ENCODE measurements at places on chromosomes 7 and 10. TPM values are rescaled to one million over a fixed set of nuclear protein-coding genes. Genes with fewer than 3 reads are reported as not detected.

GRCh38 chr7:95253986-95254385, 70.3 kb downstream of the PON1 start:
- DNase-seq: no peak

DNA sequence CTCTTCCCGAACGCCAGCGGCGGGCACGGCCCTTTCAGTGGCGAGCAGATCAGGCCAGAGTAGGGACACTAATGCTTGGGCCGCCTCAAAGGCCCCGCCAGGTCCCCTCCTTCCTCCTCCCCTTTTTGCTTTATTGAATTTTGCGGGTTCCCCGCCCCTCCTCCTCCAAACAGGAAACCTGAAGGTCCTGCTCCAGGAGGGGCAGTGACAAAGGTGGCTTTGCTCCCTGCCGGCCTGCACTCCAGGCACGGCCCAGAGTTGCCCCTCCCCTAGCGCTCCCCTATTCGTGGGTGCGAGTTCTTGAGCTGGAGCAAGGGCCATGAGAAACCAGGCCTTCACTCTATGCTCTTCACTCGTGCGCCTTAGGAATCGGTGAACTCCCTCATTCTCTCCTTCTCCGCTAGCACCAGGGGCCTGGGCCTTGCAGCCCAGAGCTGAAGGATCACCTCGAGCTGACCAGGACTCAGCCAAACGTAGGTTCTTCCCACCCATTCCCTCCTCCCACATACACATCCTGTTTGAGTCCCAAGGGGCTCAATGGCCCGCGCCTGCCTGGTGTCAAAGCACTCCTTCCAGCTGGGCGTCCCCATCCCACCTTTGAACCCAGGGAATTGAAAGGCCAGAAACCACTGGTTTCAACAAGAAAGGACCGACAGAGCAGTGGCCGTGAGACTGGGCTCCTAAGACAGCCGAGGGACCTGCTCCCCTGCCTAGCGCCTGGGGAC, 619 bp upstream of the HOXA6 start:
- DNase-seq: no peak

GRCh38 chr10:11431216-11431555, 180.3 kb downstream of the USP6NL start:
- no peak for DNase-seq

GRCh38 chr10:5557799-5558771, 33.3 kb downstream of the CALML3 start:
- DNase-seq: no peak

- no peak for DNase-seq
These were observed 616.1 kb downstream of the PARD3 start for GRCh38 chr10:34198953-34199352.

- no peak for DNase-seq
These were observed 175.8 kb upstream of the SORCS1 start for GRCh38 chr10:107340326-107340725.

Gene NUDCD3
- total RNA-seq: 41.9 TPM

Gene TMEM229A
- total RNA-seq: not detected

Gene CRTAC1
- 0.37 TPM for total RNA-seq

Gene RBP3
- total RNA-seq: not detected

Data from pancreas (tissue), 10 donors.